ENCODE measurements at places on chromosomes 1 and 21.

- DNase-seq: no peak
These were observed 282.6 kb upstream of the C1orf105 start for GRCh38 chr1:172137703-172138454.

DNA sequence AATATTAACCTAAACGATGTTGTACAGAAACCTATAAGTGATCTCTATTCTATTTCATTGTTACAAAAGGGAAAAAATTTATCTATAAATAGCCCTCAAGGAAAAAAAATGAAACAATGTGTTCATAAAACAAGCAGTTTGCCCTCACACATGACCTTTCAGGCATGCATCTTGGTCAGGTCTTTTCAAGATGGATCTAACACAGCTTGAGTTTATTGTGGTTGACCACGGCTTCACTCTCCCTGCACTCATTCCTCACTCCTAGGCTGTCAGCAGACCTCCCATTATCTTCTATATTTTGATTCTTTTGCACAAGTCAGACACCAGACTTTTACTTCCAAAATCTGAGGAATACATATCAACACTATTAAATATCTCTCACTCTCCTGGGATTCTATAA, 544.3 kb downstream of the KCNT2 start:
- no peak for DNase-seq

- no peak for DNase-seq
These were observed 37.7 kb downstream of the JMJD4 start for GRCh38 chr1:227697321-227697864.

GRCh38 chr1:197954718-197955418, 37.7 kb downstream of the LHX9 start:
- DNase-seq: no peak

GRCh38 chr1:20700636-20701215, 17.1 kb downstream of the KIF17 start:
- no peak for DNase-seq

GRCh38 chr1:84379138-84379916, 19.0 kb upstream of the DNASE2B start:
- DNase-seq: no peak

GRCh38 chr1:53572065-53572814, 113.0 kb downstream of the DMRTB1 start:
- DNase-seq: no peak

DNA sequence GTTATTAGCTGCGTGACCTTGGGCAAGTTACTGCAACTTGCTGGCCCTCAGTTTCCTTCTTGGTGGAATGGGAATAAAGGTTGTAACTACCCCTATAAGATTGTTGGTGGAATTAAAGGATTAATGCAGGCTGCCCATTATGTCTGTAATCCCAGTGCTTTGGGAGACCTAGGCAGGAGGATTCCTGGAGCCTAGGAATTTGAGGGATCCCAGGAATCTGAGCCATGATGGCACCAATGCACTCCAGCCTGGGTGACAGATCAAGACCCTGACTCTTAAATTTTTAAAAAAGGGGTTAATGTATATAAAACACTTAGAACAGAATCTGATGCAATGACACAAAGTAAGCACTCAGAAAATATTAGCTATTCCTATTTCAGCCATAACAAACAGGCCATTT, 67.3 kb downstream of the PTGER3 start:
- no peak for DNase-seq

DNA sequence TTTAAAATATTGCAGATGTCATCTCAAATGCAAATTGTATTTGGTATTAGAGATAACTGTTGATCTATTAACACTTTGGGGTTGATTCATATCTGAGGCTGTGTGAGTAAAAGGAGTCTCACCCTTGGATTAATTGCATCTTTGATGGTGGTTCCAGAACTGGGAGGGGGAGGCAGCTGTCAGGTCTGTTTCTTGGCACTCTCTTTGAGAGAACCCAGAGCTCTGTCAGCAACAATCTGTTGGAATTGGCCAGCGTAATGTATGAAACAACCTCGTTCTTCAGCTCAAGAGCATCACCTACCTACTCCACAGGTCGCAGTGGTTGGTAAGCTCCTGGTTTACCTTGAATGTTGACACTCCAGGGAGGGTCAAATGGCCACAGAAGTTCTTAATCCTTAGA, 424.1 kb downstream of the CAMTA1 start:
- no peak for DNase-seq

DNA sequence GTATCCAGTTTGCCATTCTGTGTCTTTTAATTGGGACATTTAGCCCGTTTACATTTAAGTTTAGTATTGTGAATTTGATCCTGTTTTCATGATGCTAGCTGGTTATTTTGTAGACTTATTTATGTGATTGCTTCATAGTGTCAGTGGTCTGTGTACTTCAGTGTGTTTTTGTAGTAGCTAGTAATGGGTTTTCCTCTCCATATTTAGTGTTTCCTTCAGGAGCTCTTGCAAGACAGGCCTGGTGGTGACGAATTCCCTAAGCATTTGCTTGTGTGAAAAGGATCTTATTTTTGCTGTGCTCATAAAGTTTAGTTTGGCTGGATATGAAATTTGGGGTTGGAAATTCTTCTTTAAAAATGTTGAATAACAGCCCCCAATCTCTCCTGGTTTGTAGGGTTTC, 69.2 kb upstream of the PDC start:
- no peak for DNase-seq

GRCh38 chr1:4310396-4310923, 343.9 kb upstream of the AJAP1 start:
- DNase-seq: no peak

GRCh38 chr1:189217646-189218045, 1260.0 kb downstream of the BRINP3 start:
- no peak for DNase-seq

DNA sequence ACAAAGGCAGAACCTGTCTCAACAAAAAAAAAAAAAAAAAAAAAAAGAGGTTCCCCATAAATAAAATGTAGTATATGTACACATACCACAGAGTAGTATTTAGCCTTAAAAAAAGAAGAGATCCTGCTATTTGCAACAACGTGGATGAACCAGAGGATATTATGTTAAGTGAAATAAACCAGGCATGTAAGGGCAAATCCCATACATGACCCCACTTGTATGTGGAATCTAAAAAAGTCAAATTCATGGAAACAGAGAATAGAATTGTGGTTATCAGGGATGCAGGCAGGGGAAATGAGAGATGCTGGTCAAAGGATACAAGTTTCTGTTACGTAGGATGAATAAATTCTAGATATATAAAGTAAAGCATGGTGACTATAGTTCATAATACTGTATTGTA, 16.7 kb downstream of the SLC44A3 start:
- DNase-seq: no peak

- DNase-seq: no peak
These were observed 60.7 kb upstream of the CTTNBP2NL start for GRCh38 chr1:112335351-112335750.
